A673 (cell line): ENCODE measurements at places on chromosomes 5 and 9. TPM values are rescaled to one million over a fixed set of nuclear protein-coding genes. Genes with fewer than 3 reads are reported as not detected.

Gene GRXCR2
- not detected in 2 replicates for total RNA-seq

Gene PCDHGB1
- total RNA-seq = 7.6 TPM in 2 replicates

Gene KIF12
- total RNA-seq = not detected in 2 replicates

Gene S1PR3
- total RNA-seq = 42.9 and 50.9 TPM in 2 replicates

Gene WNT8A
- not detected in 2 replicates for total RNA-seq

Gene ELAVL2
- total RNA-seq = not detected in 2 replicates

Gene MLANA
- not detected in 2 replicates for total RNA-seq

Gene LECT2
- total RNA-seq = not detected in 2 replicates

Gene C9orf85
- 9.4 and 9.8 TPM in 2 replicates for total RNA-seq

Gene DOK3
- 13.1 and 15.0 TPM in 2 replicates for total RNA-seq

Gene CERCAM
- 10.1 and 14.7 TPM in 2 replicates for total RNA-seq

Gene RAB24
- total RNA-seq = 16.0 and 19.2 TPM in 2 replicates

Gene FGF18
- total RNA-seq = 0.90 and 1.3 TPM in 2 replicates
